ENCODE measurements at places on chromosomes 6 and 20. TPM values are rescaled to one million over a fixed set of nuclear protein-coding genes. Genes with fewer than 3 reads are reported as not detected.

ADGRF5 gene
- under 0.01 TPM for total RNA-seq

TTK gene
- 22.0 TPM for total RNA-seq

WFDC12 gene
- not detected for total RNA-seq

ENPP5 gene
- 0.92 TPM for total RNA-seq

FRS3 gene
- 1.2 TPM for total RNA-seq

SLC17A3 gene
- total RNA-seq: not detected

KIAA1755 gene
- not detected for total RNA-seq

LPA gene
- total RNA-seq: not detected

OR2H1 gene
- total RNA-seq: not detected

CRYBG1 gene
- total RNA-seq: 94.2 TPM

HSPA1L gene
- total RNA-seq: 0.14 TPM

SLC44A4 gene
- total RNA-seq: 7.5 TPM

AKAP7 gene
- total RNA-seq: 2.8 TPM

FOXF2 gene
- 0.23 TPM for total RNA-seq

CGA gene
- total RNA-seq: not detected

GMNN gene
- total RNA-seq: 44.0 TPM

AIF1 gene
- total RNA-seq: not detected

MATN4 gene
- total RNA-seq: 0.05 TPM

PLN gene
- total RNA-seq: not detected

RNF182 gene
- not detected for total RNA-seq

CAGE1 gene
- 0.37 TPM for total RNA-seq
